CMK (cell line): ENCODE measurements at places on chromosomes 11 and 22.

DNA sequence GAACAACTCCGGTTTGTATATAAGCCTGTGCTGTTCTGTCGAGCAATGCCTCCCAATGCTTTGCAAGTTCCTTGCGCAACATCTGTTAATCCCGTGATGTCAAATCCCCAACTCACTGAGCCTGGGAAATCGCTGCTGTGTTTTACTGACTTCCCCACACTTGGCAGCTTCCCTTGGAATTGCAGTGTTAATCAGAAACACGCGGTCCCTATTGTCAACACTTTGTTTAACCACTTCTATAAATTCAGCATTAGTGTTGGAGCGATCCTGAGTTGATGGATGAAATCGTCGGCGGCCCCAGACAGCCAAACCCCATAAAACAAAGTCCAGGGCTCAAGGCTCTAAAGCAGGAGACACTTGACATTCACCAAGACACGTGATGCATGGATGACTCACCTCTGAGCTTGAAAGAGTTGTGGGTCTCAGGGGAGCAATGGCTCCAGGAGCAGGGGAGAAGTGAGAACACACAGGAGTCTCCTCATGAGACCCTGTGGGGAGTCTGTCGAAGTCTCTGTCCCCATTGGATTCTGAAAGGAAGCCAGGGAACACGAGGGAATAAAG lies 555.3 kb downstream of the MIAT start:
- no peak for DNase-seq

DNA sequence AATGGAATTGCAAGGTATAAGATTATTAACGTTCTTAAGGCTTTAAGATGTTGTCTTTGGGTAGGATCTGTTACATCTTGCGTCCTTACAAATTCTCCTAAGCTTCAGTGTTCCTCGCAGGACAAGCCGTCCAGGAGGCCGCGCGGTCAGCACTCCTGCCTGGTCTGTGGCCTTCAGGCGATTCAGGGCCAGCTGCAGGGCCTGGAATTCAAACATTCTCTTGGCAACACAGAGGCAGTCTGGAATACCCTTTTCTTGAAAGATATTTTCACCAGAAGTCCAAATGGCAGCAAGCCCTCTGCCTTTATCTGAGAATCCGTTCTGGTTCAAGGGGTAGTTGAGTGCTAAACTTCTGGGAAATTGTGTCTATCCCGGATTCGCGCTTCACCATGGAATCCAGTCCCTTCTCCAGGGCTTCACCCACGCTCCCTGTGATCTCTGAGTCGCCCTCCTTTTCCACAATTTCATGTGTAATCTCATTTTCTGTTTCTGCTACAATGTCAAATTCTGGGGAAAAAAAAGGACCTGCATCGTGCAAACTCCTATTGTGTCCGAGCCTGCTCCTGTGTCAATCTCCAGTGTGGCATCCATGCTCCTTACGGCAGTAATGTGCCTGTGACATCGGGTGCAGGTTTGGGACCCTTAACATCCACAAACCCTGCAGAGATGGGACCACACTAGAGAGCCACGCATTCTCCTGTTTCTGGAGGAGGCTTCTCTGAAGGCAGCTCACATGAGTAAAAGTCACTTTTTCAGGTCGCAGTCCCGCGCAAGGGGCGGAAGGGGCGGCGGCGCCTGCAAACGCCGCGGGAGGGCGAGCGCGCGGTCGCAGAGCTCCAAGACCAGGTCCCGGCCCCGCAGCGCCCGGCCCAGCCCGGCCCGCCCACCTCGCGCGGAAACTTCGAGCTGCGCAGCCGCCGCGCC lies 25.4 kb upstream of the SORL1 start:
- DNase-seq: no peak

GRCh38 chr22:46542011-46542985 lies 4.9 kb upstream of the CELSR1 start:
- peak; percentile 31 for DNase-seq

GRCh38 chr11:8328848-8329330 lies 65.2 kb upstream of the LMO1 start:
- peak; percentile 43 for DNase-seq
